CD8-positive, alpha-beta memory T cell (primary cell): ENCODE measurements at places on chromosomes 11 and 22.

DNA sequence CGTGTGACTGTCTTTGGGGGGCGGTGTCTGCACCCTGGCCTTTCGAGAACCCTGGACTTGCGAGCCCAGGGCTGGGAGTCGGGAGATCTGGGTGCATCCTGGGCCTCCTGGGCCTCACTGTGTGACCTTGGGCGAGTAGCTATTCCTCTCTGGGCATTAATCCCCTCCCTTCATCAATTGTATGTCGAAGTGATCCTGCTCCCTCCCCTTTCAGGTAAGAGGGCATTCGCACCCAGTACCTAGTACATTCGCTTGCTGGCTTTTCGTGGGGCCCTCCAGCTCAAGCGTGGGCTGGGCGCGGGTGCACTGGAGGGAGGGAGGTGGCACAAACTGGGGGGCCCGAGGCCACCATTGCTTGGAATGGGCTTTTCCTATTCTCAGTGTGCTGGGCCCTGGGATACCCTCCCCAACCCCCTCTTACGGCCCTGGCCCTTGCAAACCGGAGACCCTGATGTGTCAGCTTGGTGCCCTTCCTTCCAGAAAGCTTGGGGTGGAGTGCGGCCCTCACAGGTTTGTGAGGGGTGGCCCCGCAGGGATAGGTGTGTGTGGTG is 530 bp downstream of the USP35 start:
- DNase-seq = no peak
- H3K27ac ChIP-seq = no peak overlapping the region
- peaks cover 38% of the 10 kb centered on the region for H3K4me1 ChIP-seq
- H3K36me3 ChIP-seq = no peaks in the 10 kb centered on the region
- peak overlapping the region; percentile 97 for H3K4me3 ChIP-seq

DNA sequence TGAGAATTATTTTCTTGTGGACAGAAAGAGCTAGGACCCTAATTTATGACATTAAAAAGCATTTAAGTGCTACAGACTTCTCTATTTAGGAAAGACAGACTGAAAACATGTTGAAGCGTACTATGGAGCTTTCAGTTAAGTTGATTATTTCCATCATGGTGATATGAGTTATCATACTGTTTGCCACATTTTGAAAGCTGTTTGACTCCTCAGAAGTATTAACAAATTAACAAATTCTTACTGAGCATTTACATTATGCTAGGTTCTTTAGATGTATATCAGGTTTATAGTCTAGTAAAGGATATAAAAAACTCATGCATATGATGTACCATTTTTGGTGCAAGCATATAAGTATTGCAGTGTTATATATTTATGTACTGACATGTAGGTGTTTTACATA is 50.1 kb downstream of the ARHGEF12 start:
- H3K4me1 ChIP-seq = no peaks in the 10 kb centered on the region
- no peaks in the 10 kb centered on the region for H3K36me3 ChIP-seq
- no peak overlapping the region for H3K4me3 ChIP-seq
- no peaks in the 10 kb centered on the region for H3K27me3 ChIP-seq

DNA sequence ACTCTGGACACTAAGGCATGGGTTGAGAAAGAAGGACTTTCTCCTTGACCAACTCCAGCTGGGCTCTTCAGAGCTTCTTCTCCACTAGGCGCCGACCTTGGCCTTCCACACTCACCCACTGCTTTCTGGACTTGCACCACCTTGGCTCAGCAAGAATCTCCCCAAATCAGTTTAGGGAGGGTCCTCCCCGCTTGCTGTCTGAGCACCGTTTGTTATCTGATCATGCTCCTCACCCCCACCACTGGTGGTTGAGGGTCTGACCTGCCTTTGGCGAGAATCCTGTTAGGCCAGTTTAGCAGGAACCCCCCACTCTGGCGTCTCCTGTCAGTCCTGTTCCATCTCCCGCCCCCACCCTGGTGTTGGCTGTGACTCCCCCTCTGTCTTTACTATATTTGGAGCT is 10.4 kb downstream of the APOL2 start:
- peaks cover 35% of the 10 kb centered on the region for H3K36me3 ChIP-seq
- no peak for DNase-seq
- H3K4me3 ChIP-seq = no peak overlapping the region
- H3K27ac ChIP-seq = no peak overlapping the region
- H3K27me3 ChIP-seq = no peaks in the 10 kb centered on the region
- no peaks in the 10 kb centered on the region for H3K4me1 ChIP-seq

- no peaks in the 10 kb centered on the region for H3K27me3 ChIP-seq
- H3K4me3 ChIP-seq = no peak overlapping the region
- no peak for DNase-seq
Observed at GRCh38 chr11:128868841-128869671, 2.0 kb upstream of the KCNJ1 start.

GRCh38 chr11:3123761-3124733 is 41.1 kb downstream of the OSBPL5 start:
- H3K4me1 ChIP-seq = no peaks in the 10 kb centered on the region
- H3K4me3 ChIP-seq = no peak overlapping the region
- no peak for DNase-seq
- no peaks in the 10 kb centered on the region for H3K36me3 ChIP-seq
- H3K27ac ChIP-seq = no peak overlapping the region
- H3K27me3 ChIP-seq = no peaks in the 10 kb centered on the region

- no peak for DNase-seq
- H3K4me3 ChIP-seq = no peak overlapping the region
- H3K4me1 ChIP-seq = peaks cover 22% of the 10 kb centered on the region
Observed at GRCh38 chr22:46290121-46290842, 6.4 kb upstream of the GTSE1 start.

GRCh38 chr22:38986629-38987028 is 4.5 kb downstream of the APOBEC3B start:
- H3K4me3 ChIP-seq = no peak overlapping the region
- H3K27me3 ChIP-seq = no peaks in the 10 kb centered on the region
- no peaks in the 10 kb centered on the region for H3K36me3 ChIP-seq
- no peak for DNase-seq
- peaks cover 31% of the 10 kb centered on the region for H3K4me1 ChIP-seq

DNA sequence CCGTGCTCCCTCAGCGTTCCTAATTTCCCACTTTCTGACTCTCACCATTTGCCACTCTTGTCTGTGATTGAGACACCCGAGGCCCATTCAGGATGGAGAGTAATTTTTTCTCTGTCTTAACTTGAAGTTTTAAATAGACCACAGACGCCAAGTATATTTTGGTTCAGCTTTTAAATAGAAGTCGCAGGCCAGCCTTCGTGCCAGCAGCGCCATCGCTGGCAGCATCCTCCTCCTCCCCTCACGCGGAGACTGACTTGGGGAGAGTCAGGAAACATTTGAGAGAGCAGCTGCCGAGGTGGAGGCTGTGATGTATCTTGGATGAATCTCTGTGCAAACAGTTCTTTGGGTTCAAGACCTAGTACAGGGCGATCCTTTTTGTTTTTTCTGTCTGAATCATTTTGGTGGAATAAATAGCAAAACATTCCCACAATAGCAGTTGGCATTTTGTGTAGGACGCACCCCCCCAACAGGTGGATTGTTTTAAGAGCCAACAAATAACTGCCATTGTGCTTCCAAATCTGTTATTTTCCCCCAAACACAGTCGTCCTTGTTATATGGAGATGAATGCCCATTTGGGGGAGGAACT is 889 bp upstream of the DMC1 start:
- peak overlapping the region; percentile 74 for H3K27ac ChIP-seq
- peak; percentile 23 for DNase-seq
- H3K27me3 ChIP-seq = no peaks in the 10 kb centered on the region
- no peaks in the 10 kb centered on the region for H3K36me3 ChIP-seq
- peak overlapping the region; percentile 91 for H3K4me3 ChIP-seq

GRCh38 chr11:35402751-35403660 is 16.4 kb downstream of the SLC1A2 start:
- no peaks in the 10 kb centered on the region for H3K4me1 ChIP-seq
- DNase-seq = no peak
- H3K36me3 ChIP-seq = no peaks in the 10 kb centered on the region
- H3K27me3 ChIP-seq = no peaks in the 10 kb centered on the region
- no peak overlapping the region for H3K27ac ChIP-seq

DNA sequence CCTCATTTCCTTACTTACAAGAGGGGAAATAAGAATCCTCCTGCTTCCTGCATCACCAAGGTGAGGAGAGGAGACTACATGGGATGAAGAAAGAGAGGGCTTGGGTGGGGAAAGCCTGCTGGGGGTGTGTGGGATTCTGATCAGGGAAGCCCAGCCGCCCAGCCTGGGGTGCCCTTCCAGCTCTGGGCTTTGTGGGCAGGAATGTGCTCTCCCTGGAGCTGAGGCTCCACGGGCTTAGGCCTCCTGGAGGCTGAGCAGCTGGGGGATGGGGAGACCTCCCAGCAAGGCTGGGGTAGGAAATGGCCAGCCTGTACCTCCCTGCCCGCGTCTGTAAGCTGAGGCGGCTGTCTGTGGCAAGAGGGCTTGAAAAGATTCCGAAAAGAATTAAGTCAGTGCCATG is 206.1 kb downstream of the GRIK4 start:
- no peak for DNase-seq
- no peaks in the 10 kb centered on the region for H3K27me3 ChIP-seq
- no peak overlapping the region for H3K27ac ChIP-seq
- H3K36me3 ChIP-seq = no peaks in the 10 kb centered on the region
- no peak overlapping the region for H3K4me3 ChIP-seq

GRCh38 chr11:75413864-75414263 is 14.5 kb downstream of the RPS3 start:
- no peak overlapping the region for H3K27ac ChIP-seq
- H3K4me1 ChIP-seq = no peaks in the 10 kb centered on the region
- no peak for DNase-seq
- no peak overlapping the region for H3K4me3 ChIP-seq
- peaks cover 13% of the 10 kb centered on the region for H3K36me3 ChIP-seq
- no peaks in the 10 kb centered on the region for H3K27me3 ChIP-seq

GRCh38 chr11:108887436-108888238 is 222.8 kb downstream of the DDX10 start:
- DNase-seq = peak; percentile 35
- no peaks in the 10 kb centered on the region for H3K4me1 ChIP-seq
- no peak overlapping the region for H3K4me3 ChIP-seq
- H3K27ac ChIP-seq = no peak overlapping the region
- no peaks in the 10 kb centered on the region for H3K27me3 ChIP-seq

- H3K4me1 ChIP-seq = no peaks in the 10 kb centered on the region
- no peak overlapping the region for H3K27ac ChIP-seq
- H3K27me3 ChIP-seq = no peaks in the 10 kb centered on the region
- no peak overlapping the region for H3K4me3 ChIP-seq
- H3K36me3 ChIP-seq = no peaks in the 10 kb centered on the region
Observed at GRCh38 chr11:2760196-2760871, 60.5 kb upstream of the KCNQ1OT1 start.

DNA sequence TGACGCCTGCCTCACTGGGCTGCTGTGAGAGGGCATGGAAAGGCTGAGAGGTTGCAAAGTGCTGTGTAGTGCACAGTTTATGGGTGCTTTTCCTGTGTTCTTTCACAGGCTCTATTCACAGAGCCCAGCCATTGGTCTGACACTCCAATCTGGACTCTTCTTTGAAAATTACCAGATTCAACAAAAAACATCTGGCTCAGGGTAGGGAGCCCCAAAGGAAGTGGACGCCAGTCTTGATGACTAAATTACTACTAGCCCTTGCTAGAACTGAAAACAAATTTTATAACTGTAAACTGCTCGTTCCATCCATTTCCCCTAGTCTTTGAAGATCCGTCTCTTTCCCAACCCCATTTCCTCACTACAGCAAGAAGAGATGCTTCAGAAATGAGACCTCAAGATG is 178.6 kb downstream of the TENM4 start:
- no peaks in the 10 kb centered on the region for H3K36me3 ChIP-seq
- H3K27me3 ChIP-seq = no peaks in the 10 kb centered on the region
- H3K4me1 ChIP-seq = no peaks in the 10 kb centered on the region

GRCh38 chr11:1830004-1830321 is 4.8 kb upstream of the SYT8 start:
- no peak overlapping the region for H3K4me3 ChIP-seq
- H3K27ac ChIP-seq = no peak overlapping the region
- no peak for DNase-seq
- H3K36me3 ChIP-seq = no peaks in the 10 kb centered on the region

GRCh38 chr22:21952586-21953571 is at the start of gene PPM1F:
PPM1F (minus strand) TSS chr22:21952848; CDS start chr22:21946048, 6,800 bp downstream.
- DNase-seq = peak; percentile 92
- H3K4me1 ChIP-seq = peaks cover 12% of the 10 kb centered on the region
- H3K36me3 ChIP-seq = no peaks in the 10 kb centered on the region

DNA sequence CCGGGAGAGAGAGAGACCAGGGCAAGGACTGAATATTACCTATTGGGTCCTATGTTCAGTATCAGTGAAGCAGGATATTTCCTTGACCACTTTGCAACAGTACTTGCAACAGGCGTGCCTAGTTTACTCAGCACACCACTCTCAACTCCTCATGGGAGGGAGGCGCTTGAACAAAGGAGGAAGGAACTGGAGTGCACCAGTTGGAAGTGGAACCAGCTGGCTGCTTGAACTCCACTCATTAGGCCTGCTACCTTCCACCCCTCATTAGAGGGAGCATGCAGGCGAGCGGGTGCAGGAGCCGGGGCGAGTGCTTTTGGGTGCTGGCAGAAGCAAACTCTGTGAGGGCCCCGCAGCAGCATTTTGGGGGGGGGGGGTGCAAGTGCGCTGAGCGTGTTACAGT is 1369.6 kb upstream of the RAG2 start:
- no peak overlapping the region for H3K4me3 ChIP-seq
- H3K36me3 ChIP-seq = no peaks in the 10 kb centered on the region
- DNase-seq = no peak
- no peak overlapping the region for H3K27ac ChIP-seq
- no peaks in the 10 kb centered on the region for H3K4me1 ChIP-seq
- no peaks in the 10 kb centered on the region for H3K27me3 ChIP-seq

- H3K4me3 ChIP-seq = no peak overlapping the region
- no peaks in the 10 kb centered on the region for H3K36me3 ChIP-seq
- no peak overlapping the region for H3K27ac ChIP-seq
Observed at GRCh38 chr11:78244080-78244479, 55.4 kb downstream of the USP35 start.

- no peaks in the 10 kb centered on the region for H3K27me3 ChIP-seq
- no peaks in the 10 kb centered on the region for H3K36me3 ChIP-seq
- no peak overlapping the region for H3K4me3 ChIP-seq
- peaks cover 8% of the 10 kb centered on the region for H3K4me1 ChIP-seq
Observed at GRCh38 chr11:96038046-96038445, 114.1 kb upstream of the MTMR2 start.

GRCh38 chr22:46416891-46417580 is 81.5 kb downstream of the TRMU start:
- no peaks in the 10 kb centered on the region for H3K4me1 ChIP-seq
- H3K4me3 ChIP-seq = no peak overlapping the region
- no peaks in the 10 kb centered on the region for H3K27me3 ChIP-seq
- H3K27ac ChIP-seq = no peak overlapping the region
